Activated naive CD4-positive, alpha-beta T cell (primary cell): ENCODE measurements at places on chromosomes 1 and 21.

GRCh38 chr1:1703796-1704195 is 11.2 kb upstream of the SLC35E2B start:
- no peak for DNase-seq

- no peak for DNase-seq
Observed at GRCh38 chr1:165463978-165464377, 19.1 kb upstream of the RXRG start.

- DNase-seq = no peak
Observed at GRCh38 chr1:4633346-4633745, 21.1 kb upstream of the AJAP1 start.

DNA sequence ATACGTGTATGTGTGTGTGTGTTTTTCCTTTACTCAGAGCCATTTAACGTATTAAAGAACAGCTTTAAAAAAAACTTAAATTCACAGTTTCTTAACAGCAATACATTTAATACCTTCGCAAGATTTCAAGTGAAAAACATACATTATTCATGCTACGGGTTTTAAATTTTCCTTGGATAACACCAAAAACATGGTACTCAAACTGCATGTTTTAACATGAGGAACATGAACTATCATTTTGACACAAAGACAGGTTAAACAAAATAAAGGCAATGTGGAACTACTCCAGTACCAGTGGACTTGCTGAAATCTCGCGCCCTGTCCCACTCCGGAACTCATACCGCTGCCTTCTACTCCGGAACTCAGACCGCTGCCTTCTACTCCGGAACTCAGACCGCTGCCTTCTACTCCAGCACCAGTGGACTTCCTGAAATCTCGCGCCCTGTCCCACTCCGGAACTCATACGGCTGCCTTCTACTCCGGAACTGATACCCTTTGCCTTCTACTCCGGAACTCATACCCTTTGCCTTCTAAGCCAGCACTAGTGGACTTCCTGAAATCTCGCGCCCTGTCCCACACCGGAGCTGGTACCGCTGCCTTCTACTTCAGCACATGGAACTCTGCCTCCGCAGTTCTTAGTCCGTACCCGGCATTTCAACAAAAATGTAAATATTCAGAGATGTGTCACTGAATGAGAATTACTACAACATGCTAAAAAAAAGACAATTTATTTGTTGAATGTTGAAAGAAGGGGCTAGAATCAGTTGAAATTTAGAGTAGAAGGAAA is 148.6 kb downstream of the NCAM2 start:
- no peak for DNase-seq

DNA sequence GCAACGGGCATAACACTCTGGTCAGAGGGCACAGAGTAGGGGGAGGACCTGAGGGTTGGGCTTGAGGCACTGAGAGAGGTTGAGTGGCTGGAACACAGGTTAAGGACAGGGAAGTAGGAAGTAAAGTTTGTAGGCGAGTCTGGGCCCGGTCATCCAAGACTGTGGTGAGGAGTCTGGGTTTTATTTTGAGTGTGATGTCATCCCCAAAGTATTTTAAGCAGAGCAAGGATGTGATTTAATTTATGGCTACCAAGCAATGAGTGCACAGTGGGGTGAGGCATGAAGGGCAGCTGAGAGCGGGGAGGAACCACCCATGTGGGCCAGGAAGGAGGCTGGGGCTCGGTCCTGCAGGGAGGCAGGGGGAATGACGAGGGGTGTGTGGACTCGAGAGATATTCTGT is 11.2 kb upstream of the VWA5B1 start:
- DNase-seq = no peak

GRCh38 chr1:30399026-30399425 is 324.4 kb downstream of the MATN1 start:
- no peak for DNase-seq

- no peak for DNase-seq
Observed at GRCh38 chr1:19068639-19069276, 112.3 kb upstream of the IFFO2 start.

- DNase-seq = no peak
Observed at GRCh38 chr1:212359794-212360479, 54.7 kb downstream of the PACC1 start.

GRCh38 chr1:91792489-91793071 is 93.4 kb downstream of the TGFBR3 start:
- DNase-seq = no peak

GRCh38 chr1:209645574-209646452 is 6.4 kb downstream of the LAMB3 start:
- DNase-seq = no peak

DNA sequence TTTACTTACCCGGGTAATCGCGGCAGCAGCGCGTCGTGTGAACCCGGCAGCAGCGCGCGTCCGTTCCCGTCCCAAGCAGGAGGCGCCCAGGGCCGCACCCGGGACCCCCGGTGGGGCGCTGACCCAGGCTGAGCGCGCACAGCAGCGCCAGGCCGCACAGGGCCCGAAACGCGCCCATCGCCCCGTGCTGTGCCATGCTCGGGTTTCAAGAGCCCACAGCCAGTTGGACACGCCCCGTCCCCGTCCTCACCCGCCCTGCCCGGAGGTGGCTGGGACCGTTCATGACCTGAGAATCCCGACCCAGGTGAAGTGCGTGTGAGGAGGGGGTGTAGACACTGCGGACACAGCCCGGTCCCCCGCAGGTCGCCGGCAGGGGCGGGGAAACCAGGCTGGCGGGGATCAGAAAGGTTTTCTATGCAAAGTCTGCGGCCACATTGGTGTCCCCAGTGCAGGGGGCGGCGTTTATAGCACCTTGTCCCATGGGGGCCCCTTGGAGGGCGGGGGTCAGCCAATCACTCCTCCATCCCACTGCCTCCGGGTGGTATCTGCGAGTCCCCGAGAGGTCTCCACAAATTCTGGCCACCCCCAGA is at the start of gene TNFRSF18:
Gene TNFRSF18 (minus strand): TSS at position 217 of the 590 bp plus-strand sequence. CDS start 21 bp downstream, at position 196.
- no peak for DNase-seq

DNA sequence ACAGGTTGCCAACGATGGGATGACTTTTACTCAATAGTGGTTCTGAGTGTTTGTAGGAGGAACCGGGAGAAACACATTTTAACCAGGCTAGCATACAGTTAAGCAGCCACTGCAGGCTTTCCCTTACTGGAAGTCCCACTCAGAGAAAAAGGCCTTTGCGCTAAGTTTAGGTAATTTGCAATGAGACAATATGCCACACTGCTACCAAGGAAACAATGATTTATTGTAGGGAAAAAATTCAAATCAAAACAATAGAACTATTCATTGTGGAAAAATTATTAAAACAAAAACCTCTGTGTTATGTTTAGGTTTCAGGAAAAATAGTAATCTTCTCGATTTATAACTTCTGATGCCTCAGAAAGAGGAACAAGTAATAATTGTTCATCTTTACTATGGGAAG is 51.4 kb upstream of the CR2 start:
- DNase-seq = no peak

GRCh38 chr1:161235957-161236775 is 1.8 kb downstream of the NR1I3 start:
- no peak for DNase-seq

DNA sequence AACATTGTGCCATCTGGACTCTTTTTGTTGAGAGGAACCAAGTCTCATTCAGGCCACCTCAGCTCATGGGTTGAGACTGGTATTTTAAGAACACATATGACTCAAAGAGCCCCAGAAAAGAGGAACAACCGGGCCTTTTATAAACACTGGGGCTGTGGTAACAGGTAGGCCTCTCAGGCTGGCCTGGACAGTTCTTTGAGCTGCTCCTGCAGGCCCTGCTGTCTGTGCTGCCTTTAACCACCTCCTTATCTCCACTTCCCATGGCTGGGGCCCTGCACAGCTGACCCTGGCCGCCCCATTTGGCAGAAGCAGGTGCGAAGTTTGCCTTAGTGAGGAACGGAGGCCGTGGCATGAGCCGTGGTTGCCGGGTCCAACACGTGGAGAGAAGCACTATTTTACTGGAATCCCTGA is 163.3 kb downstream of the RHOU start:
- DNase-seq = no peak

GRCh38 chr1:205229399-205229871 is 1.7 kb downstream of the TMCC2 start:
- DNase-seq = peak; percentile 58

DNA sequence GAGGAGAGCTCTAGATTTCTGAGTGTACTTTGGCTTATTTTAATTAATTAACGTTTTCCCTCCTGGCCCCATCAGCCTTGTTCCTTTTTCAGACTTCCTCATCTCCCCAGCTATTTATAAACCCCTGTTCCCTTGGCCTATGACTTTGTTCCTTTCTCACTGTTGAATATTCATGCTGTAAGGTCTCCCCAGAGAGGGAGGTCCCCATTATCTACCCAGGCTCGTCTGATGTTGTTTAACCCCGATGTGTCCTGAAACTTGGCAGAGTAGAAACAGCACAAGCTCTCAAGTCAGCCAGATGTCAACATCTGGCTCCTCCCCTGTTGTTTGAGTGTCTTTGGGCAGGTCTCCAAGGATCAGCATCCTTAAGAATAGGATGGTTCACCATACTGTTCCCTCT is 153.6 kb downstream of the HIVEP3 start:
- no peak for DNase-seq

DNA sequence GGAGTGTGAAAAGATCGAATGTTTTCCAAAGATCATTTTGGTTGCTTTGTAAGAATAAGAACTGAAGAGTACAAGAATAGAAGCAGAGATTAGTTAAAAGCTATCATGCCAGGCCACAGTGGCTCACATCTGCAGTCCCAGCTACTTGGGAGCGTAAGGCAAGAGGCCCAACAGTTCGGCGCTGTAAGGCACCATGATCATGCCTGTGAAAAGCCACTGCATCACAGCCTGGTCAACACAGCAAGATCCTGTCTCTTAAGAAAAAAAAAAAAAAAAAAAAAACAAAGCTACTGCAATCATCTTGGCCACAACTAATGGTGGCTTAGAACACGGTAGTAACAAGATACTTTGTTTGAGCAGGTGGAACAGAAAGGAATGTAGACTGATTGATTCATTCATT is 116.2 kb downstream of the EIF4G3 start:
- DNase-seq = no peak

GRCh38 chr1:173002891-173003838 is 47.6 kb downstream of the TNFSF18 start:
- no peak for DNase-seq

DNA sequence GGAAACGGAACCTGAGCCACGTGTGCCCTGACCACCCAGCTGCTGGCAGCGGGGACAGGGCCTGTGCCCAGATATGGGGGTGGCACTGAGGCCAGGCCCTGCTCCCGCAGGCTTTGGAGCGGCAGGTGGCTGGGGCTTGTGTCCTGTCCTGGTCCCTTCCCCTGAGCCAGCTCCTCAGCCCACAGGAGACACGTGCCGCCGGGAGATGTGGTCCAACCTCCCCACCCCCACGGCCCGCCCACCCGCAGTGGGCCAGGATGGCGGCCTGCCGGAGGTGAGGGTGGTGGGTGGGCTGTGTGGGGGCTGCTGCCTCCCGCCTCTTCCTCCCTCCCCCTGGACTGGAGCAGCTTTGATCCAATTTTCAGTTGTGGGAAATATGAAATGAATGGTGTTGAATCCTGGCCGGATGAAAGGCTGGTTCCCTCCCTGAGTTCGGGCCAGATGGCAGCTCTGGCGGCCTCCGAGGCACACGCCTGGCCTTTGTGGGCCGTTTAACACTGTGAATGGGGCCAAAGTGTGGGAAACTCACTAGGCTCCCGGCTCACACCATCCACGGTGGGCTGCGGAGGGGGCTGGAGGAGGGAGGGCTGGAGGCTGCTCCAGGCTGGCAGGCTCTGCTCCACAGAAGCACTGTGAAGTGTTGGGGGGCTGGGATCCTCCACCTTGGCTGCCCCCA is 2.6 kb upstream of the HES5 start:
- no peak for DNase-seq

DNA sequence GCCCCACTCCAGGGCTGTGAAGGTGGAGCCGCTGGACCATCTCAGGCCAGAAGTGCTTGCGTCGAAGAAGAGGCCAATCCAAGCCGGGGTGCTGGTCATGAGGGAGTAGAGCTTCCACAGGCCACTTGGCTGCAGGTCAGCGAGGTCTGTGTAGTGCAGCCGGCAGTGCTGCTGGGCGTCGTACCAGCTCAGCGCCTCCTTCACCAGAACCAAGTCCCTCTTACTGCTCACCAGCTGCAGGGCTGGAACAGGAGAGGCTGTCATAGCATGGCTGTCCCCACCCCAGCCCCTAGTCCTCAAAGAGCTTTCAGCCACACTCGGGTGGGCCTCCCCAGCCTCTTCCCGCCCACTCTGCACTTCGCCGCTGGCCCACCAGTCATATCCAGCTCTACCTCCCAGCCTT is 2.2 kb downstream of the CLEC20A start:
- DNase-seq = no peak

DNA sequence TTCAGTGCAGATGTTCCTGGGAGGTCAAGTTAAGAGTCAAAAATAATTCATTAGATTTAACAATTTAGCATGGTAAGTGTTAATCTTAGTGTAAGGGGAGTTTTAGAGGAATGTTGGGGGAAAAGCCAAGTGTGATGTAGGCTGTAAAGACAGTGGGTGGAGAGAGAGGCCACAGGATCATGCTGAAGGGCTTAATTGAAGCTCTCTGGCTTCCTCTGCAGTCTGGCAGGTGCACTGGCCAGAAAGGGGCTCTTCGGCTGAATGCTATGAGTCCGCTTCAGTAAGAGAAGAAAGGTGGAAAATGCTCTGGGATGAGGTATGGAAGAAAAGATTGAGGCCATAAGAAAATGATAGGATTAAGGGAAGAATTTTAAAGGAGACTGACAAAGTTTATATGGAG is 3.0 kb downstream of the BRDT start:
- DNase-seq = no peak

- no peak for DNase-seq
Observed at GRCh38 chr1:46494910-46495309, 5.3 kb downstream of the DMBX1 start.

GRCh38 chr1:85015826-85016225 is 18.9 kb upstream of the MCOLN2 start:
- DNase-seq = no peak

GRCh38 chr1:24864370-24864777 is 65.7 kb downstream of the RUNX3 start:
- DNase-seq = no peak

DNA sequence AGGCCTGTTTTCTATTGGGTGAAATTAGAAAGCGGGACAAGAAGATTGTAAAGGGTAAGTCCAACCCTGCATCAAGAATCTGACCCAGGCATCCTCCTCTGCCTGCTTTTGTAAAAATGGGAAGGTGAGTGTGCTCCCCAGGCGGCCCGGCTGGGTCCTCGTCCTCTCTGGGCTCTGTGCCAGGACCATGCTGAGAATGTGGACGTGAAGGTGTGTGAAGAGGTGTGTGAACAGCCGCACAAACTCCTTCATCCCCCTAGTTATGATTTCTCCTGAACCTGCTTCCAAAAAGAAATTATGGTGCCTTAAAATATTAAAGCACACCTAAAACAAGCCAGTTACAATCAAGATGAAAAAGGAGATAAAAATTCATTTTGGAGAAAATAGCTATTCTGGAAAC is 185.7 kb downstream of the IGSF21 start:
- no peak for DNase-seq

- no peak for DNase-seq
Observed at GRCh38 chr1:204134103-204134502, 17.7 kb downstream of the ETNK2 start.

DNA sequence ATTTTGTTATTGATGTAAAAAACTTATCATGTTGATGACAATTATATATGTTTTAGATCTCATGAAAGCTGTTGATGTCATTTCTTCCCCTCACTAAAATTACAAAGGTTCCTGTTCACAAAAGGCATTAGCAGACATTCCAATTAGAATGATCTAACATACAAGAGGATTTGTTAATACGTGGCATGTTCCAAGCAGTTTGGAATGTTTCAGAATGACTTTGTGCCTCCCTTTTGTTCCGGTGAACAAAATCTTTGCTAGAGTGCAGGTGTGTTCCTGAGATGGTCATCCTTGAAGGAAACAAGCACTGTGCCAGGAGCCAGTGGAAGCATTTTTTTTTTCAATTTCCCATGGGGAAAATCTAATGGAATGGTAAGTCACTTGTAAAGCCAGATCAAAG is 108.0 kb upstream of the KCTD3 start:
- no peak for DNase-seq
